ENCODE measurements at places on chromosomes 16 and 17.

DNA sequence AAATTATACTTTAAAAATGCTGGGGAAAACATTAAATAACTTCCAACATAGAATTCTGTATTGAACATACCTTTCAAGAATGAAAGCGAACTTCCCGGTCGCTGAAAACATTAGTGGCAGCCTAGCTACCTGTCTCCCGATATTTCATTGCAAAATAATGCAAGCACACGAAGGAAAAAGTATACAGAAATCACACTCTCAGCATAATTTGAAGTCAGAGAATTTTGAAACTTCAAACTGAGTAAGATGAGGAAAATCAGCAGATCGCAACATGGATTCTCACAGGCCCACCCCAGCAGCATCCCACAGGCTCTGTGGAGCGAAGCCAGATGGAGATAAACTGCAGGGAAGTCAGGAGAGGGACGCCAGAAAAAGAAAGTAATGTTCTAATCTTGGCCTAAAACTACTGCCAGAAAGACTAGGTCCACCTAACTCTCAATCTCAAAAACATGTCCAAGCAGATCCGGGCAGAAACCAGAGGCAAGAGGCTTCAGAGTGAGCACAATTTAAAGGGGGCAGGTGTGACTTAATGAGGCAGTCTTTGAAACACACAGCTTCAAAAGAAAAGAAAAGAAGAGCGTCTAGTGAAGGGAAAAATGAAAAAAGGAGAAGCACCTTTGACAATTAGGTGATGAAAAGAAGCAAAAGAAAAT, 4.8 kb upstream of the GOSR1 start:
- DNase-seq = no peak

DNA sequence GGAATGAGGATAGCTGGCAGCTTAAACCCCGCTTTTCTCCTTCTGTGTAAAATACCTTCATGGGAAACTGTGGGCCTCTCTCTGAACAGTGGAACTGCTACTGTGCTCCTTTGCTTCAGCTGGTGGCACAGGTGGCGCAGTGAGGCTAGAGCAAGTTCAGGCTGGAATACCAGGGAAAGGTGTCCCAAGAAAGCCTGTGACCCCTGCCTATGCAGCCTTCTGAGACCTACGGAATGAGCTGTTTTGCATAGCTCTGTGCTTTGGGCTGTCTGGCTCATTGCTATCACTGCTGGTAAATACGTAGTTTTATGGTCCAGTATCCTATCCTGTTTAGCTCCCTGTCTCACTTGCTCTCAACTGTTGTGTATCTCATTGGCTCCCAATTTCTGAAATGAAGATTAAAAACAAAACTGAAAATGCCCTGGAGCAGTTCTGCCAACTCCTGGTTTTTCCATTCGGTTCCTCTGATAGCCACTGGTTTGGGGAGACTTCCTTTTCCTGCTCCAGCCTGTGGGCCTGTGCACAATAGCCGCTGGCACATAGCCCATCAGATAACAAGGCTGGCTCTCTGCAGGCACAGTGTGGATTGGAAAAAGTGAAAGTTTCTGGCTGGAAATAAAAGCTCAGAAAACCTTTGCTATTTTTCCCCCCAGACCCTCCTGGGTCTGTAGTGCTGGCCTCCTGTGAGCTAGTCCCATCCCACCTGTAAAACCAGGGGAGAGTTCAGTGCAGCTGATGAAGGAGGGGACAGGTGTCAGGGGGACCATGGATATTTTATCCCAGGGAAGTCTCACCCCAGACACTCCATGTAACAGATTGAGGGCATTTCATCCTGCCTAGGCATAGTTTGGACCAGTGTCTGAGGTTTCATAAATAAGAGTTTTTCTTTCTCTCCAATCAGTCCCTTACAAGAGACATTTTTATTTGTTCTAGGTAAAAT, 24.0 kb downstream of the LIMD2 start:
- no peak for DNase-seq

GRCh38 chr17:16504984-16505383, 13.0 kb upstream of the LRRC75A start:
- DNase-seq = no peak

DNA sequence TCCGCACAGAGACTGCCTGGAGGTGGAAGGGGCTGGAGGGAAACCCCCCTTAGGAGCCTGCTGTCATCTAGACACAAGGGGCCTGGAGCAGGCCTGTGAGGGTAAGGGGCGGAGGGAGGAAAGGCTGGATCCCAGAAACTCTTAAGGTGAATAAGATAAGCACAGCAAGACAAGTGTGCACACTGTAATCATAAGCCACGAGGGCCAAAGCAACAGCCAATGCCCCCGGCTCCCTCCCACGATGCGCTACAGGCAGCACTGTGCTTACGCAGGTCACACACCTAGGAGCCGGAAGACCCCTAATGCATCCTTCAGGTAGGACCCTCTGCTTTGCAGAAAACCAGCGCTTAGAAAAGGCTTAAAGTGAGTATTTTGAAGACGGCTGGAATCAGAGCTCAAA, 24.6 kb downstream of the ZFHX3 start:
- no peak for DNase-seq

DNA sequence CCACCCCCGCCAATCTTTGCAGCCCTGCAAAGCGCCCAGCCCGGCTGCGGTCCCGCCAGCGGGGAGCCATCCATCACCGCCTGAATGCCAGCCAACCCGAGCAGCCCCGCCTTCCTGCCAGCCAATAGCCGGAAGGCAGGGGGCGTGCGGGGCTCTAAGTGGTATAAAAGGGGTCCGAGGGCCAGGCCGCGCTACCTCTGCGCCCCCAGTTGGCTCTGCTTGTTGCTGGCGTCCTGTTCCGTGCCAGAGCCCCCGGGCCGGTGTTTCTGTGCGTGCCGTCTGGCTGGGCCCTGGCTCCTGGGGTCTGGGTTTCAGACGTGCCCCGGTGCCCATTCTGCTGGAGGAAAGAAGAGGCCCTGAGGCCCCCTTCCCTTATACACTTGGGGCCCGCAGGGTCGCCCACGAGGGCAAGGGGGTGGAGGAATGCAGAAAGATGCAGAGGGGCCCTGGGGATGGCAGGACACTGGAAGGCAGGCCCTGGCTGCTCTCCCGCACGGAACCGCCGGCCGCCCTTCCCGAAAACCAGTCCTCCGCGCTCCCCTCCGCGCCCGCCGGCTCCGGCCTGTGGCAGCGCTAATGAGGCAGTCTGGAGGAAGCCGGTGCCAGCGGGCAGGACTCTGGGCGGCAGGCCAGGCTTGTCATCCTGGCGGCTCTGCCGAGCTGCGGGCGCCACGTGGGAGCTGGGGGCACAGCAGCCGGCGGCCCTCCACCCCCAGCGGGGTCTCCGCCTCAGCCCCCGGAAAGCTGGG, 14.0 kb downstream of the COPZ2 start:
- DNase-seq = peak; percentile 16

GRCh38 chr17:75319904-75320691, 30.9 kb upstream of the SLC25A19 start:
- no peak for DNase-seq

DNA sequence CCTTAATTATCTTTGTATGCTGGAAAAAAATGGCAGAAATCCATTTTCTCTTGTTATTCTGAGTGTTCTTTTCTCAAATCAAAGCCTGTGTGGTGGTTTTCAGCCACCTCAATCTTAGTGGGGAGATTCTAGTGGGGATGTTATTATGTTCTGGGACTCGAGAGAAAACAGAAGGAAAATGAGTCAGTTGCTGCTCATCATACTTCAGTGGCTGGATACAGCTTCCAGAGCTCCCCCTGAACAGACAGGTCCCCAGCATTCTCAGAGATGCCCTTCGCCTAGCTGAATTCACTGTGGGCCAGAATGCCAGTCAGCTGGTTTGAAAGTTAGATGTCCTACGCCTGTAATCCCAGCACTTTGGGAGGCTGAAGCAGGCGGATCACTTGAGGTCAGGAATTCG, 8.5 kb downstream of the ST6GALNAC1 start:
- DNase-seq = no peak

- DNase-seq = no peak
Observed at GRCh38 chr16:56259425-56259779, 68.1 kb downstream of the GNAO1 start.

GRCh38 chr17:79424471-79425185, 186.2 kb downstream of the RBFOX3 start:
- DNase-seq = no peak

GRCh38 chr16:2474877-2475412, at the start of gene TBC1D24:
Gene TBC1D24, plus strand, starts transcription at chr16:2475127. Its CDS starts 21,022 bp downstream, at chr16:2496149.
- DNase-seq = peak; percentile 71

DNA sequence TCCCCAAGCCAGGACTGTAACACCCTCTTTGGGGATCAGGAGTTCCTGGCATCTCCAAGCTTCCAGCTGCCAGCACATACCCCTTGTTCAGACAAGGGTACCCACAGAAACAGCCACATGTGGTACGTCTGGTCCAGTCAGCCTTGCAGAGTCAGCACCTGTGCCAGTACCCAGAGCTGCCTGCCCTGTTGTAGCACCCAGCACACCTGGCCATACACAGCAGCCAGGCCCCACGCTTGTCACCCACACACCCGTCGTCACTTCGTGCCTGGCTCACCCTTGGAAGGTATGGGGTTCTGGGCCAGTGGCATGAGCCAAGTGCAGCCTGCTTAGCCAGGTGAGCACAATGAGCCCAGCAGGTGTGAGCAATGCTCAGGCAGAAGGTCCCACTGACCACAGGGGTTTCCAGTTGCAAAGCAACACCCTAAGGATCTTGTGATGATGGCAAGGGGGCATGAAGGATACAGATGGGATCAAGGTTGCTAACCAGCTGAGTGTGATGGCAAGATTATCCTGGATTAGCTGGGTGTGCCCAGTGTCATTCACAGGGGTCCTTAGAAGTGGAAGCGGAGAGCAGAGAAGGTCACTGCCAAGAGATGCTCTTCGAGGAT, 202.3 kb downstream of the CPPED1 start:
- DNase-seq = no peak

- no peak for DNase-seq
Observed at GRCh38 chr17:62076864-62077788, 12.0 kb upstream of the MED13 start.

DNA sequence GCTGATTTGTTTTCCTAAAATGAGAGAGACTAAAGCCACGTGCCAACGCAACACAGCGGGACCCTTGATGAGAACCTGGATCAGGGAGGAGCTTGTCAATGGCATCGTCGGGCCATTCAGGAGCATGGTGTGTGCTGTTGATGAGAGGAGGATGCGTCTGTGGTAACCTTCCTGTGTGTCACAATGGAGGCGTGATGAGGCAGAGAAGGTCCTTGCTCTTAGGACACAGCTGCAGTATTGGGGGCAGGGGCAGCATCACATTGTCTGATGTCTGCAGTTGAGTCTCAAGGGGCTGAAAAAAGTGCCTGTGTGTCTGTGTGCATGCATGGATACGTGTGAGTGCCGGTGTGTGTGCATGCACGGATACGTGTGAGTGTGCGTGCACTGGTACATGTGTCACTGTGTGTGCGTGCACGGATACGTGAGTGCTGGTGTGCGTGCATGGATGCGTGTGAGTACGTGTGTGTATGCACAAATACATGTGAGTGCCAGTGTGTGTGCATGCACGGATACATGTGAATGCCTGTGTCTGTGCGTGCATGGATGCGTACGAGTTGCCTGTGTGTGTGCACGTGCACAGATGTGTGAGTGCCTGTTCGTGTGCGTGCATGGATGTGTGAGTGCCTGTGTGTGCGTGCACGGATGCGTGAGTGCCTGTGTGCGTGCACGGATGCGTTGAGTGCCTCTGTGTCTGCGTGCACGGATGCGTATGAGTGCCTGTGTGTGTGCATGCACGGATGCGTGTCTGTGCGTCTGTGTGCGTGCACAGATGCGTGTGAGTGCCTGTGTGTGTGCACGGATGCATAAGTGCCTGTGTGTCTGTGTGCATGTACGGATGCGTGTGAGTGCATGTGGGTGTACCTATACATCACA, 39.3 kb downstream of the BAIAP2 start:
- DNase-seq = no peak

- no peak for DNase-seq
Observed at GRCh38 chr17:48554412-48555257, 9.7 kb upstream of the HOXB2 start.

DNA sequence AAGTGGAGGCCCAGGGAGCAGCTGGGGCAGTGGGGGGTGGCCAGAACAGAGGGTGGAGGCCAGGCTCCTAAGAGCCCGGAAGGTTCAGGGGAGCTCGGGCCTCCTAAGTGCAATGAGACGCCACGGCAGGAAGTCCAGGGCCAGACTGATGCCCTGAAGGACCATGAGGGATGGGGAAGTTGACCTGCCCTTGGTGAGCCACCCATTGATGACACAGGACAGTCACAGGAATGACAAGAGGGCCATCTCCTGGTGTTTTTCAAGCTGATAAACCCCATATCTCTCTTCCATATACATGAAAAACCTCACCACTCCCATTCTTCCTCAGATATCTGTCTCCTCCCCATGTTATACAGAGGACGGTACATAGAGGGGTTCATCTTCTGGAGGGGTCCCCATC, 5.8 kb upstream of the MRPL58 start:
- no peak for DNase-seq

DNA sequence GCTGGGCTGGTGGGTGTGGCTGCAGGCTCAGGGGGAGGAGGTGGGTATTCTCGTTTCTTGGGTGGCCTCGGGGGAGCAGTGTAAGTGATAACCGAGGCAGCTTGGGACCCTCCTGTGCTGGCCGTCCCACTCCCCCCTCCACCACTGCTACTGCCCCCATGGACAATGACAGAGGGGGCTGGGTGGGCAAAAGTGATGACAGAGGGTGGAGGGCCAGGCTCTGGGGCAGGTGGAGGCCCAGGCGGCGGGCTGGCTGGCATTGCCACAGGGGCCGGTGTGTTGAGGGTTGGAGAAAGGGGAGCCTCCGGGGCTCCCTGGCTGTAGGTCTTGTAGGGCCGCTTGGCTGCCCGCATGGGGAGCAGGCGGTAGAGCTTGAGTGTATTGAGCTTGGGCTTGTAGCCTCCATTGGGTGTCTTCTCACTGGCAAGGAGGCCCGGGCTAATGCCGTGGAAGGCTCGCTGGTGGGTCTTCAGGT, 16.0 kb downstream of the ZBTB4 start:
- no peak for DNase-seq

- DNase-seq = no peak
Observed at GRCh38 chr16:77450790-77451487, 16.1 kb upstream of the ADAMTS18 start.

GRCh38 chr16:50067290-50067853, 1.6 kb downstream of the HEATR3 start:
- DNase-seq = no peak

GRCh38 chr17:57987581-57988300, at the start of gene VEZF1:
Gene VEZF1, minus strand, starts transcription at chr17:57988254. Its CDS starts 143 bp downstream, at chr17:57988111.
- peak; percentile 77 for DNase-seq

- no peak for DNase-seq
Observed at GRCh38 chr17:49775546-49776260, 11.8 kb upstream of the FAM117A start.
